ENCODE measurements at places on chromosomes 2 and 18.

DNA sequence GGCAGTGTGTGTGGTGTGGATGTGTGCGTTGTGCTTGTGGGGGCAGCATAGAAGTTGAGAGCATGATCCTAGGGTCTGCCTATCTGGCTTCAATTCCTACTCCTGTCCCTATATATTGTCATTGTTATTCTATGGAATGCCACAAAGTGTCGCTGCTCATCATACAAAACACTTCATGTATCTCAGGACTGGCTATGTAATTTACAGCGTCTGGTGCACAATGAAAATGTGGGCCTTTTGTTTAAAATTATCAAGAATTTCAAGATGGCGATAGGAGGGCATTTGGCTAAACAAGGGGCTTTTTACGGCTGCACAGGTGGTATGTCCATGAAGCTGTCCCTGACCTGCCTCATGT is 3.4 kb downstream of the SERPINB2 start:
- no peak for ATAC-seq

DNA sequence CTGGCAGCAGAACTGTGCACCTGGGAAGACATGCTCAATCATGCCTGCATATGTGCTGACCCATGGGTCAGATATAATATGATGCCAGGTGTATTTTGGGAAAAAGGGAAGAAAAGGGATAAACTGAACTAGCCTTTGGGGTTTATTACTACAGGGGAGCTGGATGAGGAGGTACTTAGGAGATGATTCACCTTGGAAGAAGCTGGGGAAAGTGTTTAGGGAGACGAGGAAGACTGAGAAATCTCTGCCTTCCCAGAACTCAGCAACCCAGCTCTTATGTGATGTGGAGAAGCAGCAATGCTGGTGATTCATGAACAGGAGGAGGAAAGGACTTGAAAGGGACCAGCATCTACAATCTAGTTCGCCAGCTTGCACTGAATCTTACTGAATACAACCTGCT is 110.2 kb downstream of the BARD1 start:
- ATAC-seq = no peak

DNA sequence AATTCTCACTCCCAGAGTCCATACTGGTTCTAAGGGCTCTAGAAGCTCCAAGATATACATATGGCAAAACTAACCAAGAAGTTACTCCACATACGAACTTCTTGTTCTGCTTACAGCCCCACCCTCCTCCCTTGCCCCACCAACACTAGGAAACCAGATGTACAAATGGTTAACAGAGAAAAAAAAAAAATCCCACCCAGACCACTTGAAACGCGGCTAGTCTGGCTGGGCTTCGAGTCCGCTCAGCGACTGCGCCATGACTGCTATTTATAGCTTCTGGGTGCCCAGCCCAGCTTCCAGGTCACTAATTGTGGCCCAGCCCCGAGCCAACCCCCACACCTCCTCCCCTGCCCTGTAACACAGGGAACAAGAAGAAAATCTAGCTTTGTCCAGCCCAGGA is 47.0 kb upstream of the IHH start:
- ATAC-seq = no peak

DNA sequence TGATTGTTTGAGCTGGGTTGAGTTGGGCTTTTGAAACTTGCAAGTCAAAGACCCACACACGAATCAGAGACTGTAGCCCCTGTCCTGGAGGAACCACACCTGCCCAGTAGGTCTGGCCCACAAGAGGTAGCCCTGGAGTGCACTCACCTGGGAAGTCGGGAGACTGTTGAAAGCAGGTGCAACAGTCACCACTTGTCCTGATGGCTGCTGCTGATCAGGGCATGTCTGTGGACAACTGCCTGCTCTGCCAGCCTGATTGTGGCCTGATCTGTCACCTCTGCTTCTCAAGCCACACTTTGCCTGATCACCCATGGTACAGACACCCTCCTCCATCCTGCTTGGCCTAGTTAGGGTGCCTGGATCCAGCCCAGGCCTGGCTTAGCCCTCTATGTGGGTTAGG is 105.0 kb upstream of the HAAO start:
- ATAC-seq = no peak

DNA sequence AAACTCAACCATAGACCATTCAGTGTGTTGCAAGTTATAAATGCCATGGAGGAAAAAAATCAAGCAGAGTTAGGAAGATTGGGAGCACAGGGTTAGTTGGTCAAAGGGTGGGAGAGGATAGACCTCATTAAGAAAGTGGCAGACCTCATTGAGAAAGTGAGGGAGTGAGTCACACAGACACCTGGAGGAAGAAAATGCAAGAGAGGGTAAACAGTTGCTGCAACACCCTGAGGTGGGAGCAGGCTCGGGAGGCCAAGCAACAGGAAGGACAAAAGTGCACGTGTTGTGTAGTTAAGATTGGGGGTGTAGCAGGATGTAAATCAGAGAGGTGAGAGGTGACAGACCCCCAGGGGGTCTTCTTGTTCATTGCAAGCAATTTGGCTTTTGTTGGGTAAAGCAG is 6.4 kb downstream of the IL1RL1 start:
- ATAC-seq = no peak

GRCh38 chr2:233065954-233066470 is 5.9 kb downstream of the INPP5D start:
- ATAC-seq = no peak

DNA sequence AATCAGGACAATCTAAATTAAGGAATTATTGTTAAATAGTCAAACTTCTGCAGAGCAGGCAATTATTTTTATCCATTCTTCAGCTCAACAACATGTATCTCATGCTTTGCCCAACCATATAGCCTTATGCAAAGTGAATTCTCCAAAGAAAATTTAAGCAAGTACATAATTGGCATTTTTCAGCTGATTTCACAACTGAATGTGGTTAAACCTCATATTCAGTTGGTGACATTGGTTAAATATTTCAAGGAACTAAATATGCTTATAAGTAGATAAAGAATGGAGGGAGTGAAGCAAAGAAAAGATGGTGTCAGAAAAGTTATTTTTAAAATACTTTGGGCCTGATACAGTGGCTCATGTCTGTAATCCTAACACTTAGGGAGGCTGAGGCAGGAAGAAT is 816.2 kb downstream of the NRXN1 start:
- ATAC-seq = no peak

DNA sequence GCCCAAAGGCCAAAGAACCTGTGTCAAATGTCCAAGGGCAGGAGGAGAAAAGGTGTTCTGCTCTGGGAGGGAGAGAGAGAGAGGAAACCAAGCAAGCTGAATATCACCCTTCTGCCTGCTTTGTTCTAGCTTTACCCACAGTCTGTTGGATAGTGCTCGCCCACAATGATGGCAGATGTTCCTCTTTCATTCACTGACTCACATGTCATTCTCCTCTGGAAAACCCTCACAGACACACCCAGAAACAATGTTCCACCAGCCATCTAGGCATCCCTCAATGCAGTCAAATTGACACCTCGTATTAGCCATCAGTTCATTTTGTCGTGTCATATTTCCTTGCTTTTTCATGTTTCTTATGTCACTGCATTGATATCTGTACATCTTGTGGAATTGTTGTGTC is 150.3 kb downstream of the UBR3 start:
- no peak for ATAC-seq

DNA sequence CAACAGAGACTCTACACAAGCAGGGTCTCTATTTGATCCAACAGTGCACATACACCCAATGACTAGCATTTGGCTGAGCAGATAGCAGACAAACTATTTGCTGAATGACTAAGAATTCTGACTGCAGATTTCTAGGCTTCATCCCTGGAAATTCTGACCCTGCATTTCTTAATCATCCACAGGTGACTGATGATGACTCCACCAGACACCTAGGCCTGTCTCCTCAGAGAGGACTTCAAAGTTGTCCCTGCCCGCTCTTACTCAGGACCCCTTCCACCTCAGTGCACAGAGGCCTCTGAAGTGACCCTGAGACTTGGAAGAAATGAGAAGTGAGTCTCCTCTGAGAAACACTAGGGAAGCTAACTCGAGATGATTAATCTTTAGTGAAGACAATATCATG is 51.3 kb downstream of the SEPTIN10 start:
- ATAC-seq = peak; percentile 77

- no peak for ATAC-seq
Measured at GRCh38 chr2:81513328-81513727, 1208.8 kb upstream of the LRRTM1 start.

DNA sequence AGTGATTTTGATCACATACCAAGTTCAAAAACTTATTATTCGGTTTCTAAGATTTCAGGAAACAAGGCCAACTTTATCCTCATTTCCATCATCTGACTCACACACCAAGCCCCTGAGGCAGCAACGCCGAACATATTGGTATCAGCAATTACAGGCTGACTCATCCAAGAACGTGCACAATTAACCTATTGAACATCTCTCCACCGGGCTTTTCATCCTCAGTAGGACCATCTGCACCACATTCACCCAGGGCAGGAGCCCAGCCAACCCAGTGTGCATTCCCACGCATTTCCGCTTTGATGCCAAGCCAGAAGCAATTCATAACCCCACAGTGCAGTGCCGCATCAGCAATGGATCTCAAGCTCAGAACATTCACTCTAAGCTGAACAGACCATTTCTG is 52.9 kb downstream of the SCG2 start:
- no peak for ATAC-seq

- no peak for ATAC-seq
Measured at GRCh38 chr2:133954636-133955035, 299.2 kb upstream of the MGAT5 start.

- no peak for ATAC-seq
Measured at GRCh38 chr2:62536873-62537547, 31.0 kb upstream of the TMEM17 start.

DNA sequence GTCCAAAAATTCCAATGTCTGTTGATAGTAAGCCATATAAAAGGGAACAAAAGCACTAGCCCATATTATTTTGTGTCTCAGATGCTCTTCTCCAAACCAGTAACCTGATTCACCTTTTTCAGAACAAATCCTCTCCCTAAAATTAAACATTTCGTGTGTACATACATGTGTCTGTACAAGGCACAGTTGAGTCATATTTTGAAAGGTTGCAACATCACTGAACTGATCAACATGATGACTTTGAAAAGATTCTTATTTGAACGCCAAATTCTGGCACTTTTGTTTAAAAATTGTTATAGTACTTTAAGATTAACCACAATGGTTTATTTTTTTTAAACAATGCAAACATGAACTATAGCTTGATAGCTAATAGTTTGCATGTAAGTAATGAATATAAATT is 102.5 kb downstream of the RIT2 start:
- ATAC-seq = no peak

DNA sequence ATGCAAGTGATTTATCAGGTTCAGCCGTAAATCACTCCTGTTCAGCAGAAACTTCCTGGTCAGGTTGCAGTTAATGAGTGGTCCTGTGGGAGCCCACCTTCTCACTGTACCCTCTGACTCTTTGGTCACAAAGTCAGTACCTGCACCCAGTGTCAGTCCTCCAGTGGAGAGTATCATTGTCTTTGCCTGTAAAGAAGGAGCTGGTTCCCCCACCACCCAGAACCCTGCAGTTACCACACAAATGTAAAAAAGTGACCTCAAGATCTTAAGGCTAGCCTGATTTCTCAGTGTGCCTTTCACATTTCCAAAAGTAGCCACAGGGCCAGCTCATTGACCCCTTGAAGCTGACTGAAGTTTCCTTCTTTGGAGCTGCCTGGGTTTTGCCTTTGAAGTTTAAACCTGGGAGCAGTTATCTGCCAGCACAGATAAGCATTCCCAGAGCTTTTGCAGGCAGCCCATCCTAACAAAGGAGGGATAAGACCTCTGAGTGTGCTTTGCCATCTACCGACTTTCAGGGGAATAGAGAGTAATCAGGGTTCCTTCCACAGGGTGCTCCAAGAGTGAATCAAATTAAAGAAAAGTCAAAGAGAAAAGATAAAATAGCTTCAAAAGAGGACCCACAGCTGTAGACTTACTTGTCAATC is 725.2 kb downstream of the CPS1 start:
- no peak for ATAC-seq

DNA sequence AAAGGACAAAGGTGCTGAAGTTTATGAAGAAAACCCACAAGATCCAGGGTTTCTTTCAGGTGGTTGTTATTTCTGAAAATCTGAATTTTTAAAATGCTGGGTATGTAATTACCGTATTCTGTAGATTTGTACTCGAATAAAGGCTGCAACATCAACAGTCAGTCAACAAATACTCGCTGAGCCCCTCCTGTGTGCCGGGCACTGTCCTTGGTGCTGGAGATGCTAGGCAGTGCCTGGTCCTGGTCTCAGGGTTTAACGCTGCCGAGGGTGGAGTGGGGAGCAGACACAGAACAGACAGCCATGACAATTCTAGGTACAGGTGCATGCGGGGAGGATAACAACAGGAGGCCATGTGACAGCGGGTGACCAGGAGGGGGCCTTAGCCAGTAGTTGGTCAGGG is 27.2 kb upstream of the PDIA6 start:
- no peak for ATAC-seq

GRCh38 chr2:156309167-156309566 is 23.4 kb downstream of the NR4A2 start:
- ATAC-seq = no peak

DNA sequence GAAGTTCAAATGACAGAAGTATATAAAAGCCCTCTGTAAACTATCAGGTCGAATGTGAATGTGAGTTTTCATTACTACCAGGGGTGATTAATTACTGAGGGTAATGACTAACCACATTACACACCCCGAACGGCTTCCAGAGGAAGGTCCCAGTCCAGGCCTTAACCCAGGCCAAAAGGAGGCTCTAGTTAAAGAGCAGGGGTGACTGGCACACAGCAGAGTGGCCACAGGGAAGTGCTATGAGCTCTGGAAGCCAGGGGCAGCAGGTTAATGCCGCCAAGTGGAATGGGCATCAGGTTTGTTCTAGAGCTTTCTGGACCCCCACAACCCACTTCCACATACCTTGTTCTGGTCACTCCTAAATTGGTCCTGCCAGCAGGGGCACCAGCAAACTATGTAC is 87.7 kb downstream of the BCL11A start:
- ATAC-seq = no peak

GRCh38 chr18:56815926-56816325 is 164.8 kb downstream of the WDR7 start:
- ATAC-seq = no peak

DNA sequence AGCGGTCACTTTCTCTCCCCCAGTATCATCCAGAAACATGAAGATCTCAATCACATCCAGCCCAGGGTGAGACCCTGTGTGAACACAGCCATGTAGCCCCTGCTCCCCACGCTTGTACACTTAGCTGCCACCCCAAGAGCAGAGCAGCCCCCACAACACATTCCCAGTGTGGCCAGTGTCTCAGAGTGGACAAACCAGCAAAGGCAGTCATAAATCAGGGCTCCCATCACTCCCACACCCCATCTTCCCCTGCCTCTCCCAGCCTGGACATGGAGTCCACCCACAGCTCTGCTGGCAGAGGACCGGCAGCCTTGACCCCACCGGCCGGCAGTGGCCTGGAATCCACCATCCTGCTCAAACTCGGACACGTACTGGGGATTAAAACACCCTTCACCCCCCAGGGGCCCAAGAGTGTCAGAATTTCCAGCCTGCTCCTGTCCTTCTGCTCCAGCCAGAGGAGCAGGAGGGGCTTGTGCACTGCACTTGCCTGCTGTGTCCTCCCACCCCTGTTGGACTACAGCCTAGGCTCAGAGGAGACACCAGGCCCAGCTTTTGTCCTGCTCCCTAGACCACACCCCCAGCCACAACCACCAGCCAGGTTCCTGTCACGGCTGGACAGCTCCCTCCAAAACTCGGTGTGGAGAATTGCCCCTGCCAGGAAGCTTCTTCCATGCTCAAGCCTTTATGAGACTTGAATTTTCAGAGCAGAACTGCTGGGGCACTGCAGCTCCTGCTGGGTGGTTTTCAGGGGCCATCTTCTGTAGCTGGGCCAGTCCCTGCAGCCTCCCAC is 206.1 kb downstream of the SMAD2 start:
- no peak for ATAC-seq
